ENCODE measurements at places on chromosomes 6 and 20.

DNA sequence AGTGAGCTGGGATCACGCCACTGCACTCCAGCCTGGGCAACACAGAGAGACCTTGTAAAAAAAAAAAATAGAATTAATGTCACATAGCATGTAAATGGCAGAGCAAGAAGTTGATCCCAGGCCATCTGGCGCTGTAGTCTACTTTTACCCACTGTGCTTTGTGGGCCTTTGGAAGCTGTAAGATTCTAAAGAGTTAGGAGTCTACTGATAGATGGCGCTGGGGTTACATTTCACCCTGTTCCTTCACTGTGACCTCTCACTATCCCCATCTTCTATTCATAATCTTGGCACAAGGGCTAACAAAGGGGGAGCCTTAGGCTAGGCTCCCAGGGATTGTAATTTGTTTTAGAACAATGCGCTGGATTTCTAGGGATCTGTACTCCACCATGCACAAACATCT is 24.4 kb downstream of the SIRPD start:
- no peak for DNase-seq

DNA sequence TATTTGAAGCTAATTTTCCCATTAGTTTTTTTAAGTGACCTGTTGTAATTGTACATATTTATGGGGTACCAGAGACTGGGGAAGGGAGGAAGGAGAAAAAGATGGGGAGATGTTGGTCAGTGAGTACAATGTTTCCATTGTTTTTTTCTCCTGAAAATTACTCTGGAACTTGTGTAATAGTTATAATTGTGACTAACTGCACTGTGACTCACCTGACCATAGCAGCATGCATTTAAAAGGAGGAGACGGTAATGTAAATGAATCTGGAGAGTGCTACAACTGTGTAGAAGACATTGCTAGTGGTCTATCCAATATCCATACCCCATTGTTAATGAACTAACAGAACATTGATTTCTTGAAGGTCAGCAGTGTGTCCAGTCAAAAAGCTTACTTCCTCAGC is 133.4 kb downstream of the RFPL4B start:
- DNase-seq, result no peak

DNA sequence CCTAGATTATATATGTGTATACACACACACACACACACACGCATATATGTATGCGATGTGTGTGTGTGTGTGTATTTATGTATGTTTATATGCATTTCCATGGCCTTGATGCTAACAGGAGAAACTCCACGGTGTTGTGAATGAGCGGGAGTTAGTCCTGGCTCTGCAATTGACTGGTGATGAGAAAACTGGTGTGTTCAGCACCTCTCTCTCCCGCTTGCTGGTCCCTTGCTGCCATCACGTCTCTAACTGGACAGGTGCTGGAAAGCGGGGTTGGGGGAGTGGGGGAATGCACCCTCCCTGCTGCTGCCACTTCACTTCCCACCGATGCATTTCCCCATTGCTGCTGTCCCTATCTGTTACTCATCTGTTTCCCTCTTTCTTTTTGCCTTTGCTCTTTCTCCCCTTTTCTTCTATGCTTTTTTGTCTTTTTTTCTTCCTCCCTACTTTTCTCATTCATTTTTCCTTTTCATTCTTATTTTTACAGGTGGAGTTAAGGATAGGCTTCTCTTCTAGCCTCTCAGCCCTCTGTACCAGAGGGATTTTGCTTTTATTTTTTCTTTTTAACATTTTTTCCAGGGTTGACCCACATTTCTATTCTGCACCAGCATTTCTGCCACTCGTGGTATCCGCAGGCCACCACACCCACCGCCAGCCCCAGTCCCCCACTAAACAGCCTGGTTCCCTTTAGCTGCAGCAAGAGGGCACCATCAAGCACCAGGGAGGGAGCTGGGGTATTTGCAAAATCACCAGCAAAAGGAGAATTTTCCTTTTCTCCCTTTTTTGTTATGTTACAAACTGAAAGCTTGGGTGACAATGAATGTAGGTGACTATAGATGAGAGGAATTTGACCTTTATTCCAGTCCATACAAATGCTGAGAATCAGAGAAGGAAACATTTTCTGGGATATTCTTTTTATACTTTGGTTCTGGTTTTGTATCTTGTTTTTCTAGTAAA is 115.6 kb downstream of the TCP11 start:
- DNase-seq, result no peak

DNA sequence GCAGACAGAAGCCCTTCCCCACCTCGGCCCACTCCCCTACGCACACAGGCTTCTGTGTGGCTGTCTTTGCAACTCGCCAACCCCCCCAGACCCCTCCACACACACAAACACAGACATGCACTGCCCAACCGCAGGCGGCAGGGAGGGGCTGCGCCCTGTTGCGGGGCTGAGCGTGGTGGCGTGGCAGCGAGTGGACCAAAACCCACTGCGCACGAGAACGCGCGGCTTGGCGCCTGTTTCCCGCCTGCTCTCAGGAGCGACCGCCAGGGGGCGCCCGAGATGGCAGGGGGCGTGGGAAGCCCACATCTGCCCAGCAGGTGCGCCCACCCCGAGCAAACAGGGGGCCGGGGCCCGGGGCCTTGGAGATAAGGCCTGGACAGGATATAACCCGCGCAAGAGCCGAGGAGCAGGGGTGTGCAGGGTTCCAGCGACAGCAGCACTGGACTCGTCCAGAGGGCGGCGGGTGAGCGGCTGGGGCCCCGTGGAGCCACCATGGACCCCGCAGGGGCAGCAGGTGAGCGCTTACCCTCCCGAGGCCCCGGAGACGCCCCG is at the start of gene RBPJL:
RBPJL (plus strand) TSS at position 410 of the 552 bp plus-strand sequence; CDS start at position 493, 83 bp downstream.
- no peak for DNase-seq

- DNase-seq, result no peak
Measured at GRCh38 chr20:6095409-6095808, 27.4 kb downstream of the FERMT1 start.

GRCh38 chr6:99588618-99589289 is 17.9 kb upstream of the PRDM13 start:
- peak; percentile 83 for DNase-seq
